ENCODE measurements at places on chromosomes 11 and 22.

DNA sequence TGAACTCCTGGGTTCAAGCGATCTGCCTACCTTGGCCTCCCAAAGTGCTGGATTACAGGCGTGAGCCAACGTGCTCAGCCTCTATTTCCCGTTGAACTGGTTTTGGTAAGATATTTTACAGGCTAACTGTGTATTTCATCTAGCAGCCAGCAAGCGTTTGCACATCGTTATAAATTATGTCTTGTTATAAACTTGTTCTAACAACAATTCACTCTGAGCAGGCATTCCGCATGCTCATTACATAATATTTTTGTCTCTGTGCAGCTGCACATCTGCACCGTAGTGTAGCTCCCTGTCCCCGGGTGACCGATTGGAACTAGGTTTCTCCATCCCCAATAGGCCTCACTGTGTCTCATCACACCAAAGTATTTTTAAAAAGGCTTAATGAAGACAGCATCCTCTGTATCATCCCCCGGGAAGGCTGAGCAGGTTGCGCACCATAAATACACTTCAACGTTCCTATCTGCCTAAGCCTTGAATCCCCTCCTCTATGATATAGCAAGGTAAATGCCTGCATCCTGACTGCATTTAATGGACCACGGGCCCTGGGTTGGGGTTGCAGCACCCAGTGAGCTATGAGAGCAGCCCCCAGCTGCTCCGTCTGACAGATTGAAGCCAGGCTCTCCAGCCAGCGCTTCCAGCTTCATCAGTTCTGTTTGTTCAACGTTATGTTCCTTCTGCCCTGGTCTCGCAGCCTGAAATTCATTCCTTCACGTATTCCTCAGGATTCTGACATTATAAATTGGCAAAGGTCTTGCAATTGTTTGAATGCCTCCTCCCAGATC is 47.7 kb downstream of the TST start:
- DNase-seq = no peak

DNA sequence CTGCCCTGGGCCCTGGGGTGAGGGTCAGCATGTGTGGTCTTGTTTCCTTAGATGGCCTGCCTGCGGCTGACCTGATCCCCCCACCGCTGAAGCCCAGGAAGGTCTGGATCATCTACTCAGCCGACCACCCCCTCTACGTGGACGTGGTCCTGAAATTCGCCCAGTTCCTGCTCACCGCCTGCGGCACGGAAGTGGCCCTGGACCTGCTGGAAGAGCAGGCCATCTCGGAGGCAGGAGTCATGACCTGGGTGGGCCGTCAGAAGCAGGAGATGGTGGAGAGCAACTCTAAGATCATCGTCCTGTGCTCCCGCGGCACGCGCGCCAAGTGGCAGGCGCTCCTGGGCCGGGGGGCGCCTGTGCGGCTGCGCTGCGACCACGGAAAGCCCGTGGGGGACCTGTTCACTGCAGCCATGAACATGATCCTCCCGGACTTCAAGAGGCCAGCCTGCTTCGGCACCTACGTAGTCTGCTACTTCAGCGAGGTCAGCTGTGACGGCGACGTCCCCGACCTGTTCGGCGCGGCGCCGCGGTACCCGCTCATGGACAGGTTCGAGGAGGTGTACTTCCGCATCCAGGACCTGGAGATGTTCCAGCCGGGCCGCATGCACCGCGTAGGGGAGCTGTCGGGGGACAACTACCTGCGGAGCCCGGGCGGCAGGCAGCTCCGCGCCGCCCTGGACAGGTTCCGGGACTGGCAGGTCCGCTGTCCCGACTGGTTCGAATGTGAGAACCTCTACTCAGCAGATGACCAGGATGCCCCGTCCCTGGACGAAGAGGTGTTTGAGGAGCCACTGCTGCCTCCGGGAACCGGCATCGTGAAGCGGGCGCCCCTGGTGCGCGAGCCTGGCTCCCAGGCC is 12.7 kb downstream of the TMEM121B start:
- no peak for DNase-seq

GRCh38 chr11:44229624-44230023 is 80.3 kb downstream of the ALX4 start:
- DNase-seq = no peak

DNA sequence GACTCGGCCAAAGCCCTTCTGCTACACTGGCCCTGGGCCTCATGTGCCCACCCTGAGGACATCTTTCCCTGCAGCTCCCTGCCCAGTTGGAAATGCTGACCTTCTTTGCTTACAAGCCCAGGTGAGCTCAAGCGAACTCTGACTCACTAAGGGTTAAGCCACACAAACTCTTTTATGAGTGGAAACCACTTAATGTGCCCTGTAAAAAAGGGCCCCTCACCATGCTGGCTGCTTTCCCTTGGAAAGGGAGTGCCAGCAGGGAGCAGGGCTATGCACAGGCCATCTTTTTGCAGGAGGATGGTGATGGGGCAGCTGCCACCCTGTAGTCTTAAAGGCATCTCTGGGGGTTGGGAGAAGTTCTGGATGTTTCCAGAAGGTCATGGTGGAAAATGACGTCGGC is 18.7 kb downstream of the EHF start:
- DNase-seq = no peak

DNA sequence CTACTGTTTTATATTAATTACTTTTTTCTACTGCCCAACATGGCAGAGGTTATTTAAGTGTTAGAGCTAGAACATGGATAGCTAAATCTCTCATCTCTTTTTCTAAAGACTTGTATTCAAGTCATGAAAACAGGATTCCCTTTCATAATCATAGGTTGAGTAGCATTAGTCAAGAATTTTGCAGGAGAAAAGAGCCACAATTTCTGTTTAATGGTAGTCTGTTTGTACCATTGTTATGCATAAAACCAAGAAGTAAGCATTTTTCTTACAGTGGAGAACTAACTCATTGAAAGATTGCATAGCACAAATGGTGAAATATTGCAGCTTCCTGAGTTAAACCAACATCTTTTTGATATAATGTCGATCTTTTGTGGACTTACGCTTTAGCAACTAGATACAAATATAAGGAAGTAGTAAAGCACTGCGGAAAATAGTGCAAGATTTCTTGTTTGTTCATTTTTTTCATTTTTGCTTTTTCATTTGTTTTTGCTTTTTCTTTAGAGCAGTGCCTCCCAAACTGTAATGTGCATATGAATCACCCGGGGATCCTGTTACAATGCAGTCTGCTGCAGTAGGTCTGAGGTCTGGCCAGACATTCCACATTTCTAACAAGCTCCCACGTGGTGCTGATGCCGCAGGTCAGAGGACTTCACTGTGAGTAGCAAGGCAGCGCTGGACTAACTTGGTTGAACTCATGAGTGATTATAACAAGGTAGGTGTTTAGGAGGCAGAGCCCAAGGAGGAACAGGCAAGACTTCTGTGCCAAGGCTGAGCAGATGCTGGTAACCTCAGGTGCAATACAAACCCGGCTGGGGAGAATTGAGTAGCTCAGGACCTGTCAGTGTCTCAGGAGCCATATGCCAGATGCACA is 4.6 kb downstream of the ETS1 start:
- DNase-seq = no peak

GRCh38 chr22:49904040-49904369 is 14.2 kb downstream of the ALG12 start:
- DNase-seq = no peak

DNA sequence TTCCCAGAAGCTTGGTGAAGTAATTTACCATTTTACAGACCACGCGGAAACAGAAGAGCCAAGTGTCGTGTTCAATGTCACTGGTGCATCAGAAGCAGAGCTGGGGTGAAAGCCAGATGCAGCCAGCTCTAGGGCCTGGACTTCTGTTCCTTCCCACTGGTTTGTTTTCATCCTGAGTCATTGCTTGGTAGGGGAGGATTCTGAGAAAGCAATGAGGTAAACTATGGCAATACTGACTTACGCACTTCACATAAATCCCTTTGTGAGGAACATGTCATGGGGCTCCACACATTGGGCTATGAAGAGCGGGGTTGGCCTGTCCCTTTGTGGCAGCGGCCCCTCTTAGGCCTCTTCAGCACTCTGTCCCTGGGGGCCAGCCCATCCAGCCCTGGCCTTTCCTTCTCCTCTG is 52.4 kb upstream of the RBFOX2 start:
- no peak for DNase-seq

- DNase-seq = no peak
Measured at GRCh38 chr22:40190501-40190900, 12.8 kb downstream of the TNRC6B start.

DNA sequence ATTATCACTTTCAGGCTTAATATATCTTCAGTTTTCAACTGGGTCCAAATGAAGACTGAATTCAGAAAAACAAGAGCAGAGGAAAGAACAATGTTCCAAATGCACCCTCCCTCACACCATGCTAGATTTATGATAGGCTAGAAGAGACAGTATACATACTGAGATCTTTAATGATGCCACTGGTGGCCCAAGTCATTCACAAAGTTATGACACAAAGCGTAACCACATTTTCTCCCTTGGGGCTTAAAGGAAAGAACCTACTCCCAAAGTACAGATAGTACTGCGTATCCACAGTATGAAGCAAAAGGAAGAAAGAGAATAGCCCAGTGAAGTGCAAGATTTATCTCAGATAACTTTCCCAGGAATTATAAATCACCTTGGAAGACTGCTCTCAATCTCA is 10.9 kb upstream of the SOX6 start:
- DNase-seq = no peak

- DNase-seq = no peak
Measured at GRCh38 chr22:19930551-19931486, 10.8 kb upstream of the COMT start.

DNA sequence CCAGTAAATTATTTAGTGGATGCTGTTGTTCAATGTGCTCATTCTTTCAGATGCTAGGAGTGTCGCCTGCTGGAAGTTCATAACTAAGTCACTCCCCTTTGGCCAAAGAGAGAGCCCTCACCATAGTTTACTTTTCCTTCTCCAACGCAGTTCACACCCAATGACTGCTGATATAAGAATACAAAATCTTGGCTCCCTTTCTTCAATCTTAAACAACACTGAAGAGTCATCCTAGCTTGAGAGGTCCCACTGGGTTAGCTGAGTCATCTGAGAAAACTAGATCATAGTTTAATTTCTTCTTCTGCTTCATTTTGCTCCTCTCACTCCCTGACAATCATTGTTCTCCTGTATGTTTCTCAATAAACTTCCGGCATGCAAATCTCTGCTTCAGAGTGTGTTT is 5.4 kb upstream of the OR52L1 start:
- DNase-seq = no peak

GRCh38 chr22:44846726-44847275 is 94.4 kb downstream of the ARHGAP8 start:
- no peak for DNase-seq

GRCh38 chr11:128477278-128477677 is 110.1 kb downstream of the ETS1 start:
- no peak for DNase-seq

GRCh38 chr11:76602431-76602861 is 68.1 kb downstream of the LRRC32 start:
- DNase-seq = no peak

- DNase-seq = no peak
Measured at GRCh38 chr22:48662476-48663135, 1165.1 kb downstream of the BRD1 start.

- DNase-seq = no peak
Measured at GRCh38 chr11:20563866-20564265, 35.5 kb upstream of the SLC6A5 start.

DNA sequence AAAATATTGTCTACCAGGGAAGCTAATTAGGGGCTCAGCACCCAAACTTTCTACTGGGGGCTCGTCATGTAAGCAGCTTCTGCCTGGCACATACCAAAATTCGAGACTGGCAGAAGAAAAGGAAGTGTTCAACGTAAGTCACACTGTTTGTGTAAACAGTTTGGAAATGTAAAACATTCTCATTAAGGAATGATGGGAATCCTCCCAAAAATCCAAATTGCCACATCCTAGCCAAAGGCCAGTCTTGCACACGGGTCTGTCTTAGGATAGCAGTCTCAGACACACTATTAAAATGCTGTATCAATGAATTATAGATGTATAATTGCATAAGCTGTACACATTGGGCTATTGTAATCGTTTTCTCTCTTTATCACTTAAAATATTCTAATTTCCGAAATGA is 28.9 kb downstream of the CUL5 start:
- no peak for DNase-seq

DNA sequence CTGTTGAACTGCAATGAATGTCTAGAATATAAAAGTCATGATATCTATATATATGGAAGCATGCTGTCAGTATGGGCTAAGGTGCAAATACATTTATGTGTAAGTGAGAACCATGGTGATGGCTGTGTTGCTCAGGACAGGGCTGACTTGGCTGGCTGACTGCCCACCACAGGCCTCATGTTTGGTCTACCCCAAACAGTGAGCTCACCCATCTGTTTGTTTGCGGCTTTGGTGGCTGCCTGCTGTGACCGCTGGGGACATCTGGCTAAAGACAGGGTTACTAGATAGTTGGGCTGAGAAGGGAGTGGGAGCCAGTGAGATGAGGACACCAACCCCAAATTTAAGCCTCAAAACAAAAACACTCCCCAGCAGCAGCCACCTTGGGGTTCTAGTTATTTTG is 6.3 kb downstream of the CD44 start:
- DNase-seq = no peak

- DNase-seq = no peak
Measured at GRCh38 chr11:13280092-13280722, 2.6 kb downstream of the BMAL1 start.

DNA sequence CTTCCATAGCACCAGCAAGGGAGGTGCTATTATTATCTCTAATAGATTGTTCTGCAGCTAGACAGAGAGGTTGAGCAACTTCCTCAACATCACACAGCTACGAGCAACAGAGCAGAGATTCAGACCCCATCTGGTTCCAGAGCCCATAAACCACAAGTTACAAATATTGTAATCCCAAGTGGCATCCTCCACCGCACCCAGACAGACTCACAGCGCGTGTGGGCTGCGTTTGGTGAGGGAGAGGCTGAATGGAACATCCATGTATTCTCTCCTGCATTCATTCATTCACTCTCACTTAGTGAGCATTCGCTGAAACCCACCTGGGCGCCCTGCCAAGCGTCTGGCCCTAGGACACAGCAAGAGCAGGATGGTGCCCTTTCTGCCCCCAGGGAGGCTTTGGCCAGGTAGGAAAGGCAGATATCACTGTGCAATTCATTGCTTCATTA is 33.5 kb downstream of the LIF start:
- DNase-seq = no peak

- no peak for DNase-seq
Measured at GRCh38 chr11:58912124-58912523, 27.2 kb upstream of the GLYATL1 start.

GRCh38 chr11:3353066-3353465 is 25.9 kb downstream of the ZNF195 start:
- DNase-seq = no peak

GRCh38 chr22:19980766-19981165 is 35.9 kb downstream of the ARVCF start:
- no peak for DNase-seq
